ENCODE measurements at places on chromosomes 16 and 17.

DNA sequence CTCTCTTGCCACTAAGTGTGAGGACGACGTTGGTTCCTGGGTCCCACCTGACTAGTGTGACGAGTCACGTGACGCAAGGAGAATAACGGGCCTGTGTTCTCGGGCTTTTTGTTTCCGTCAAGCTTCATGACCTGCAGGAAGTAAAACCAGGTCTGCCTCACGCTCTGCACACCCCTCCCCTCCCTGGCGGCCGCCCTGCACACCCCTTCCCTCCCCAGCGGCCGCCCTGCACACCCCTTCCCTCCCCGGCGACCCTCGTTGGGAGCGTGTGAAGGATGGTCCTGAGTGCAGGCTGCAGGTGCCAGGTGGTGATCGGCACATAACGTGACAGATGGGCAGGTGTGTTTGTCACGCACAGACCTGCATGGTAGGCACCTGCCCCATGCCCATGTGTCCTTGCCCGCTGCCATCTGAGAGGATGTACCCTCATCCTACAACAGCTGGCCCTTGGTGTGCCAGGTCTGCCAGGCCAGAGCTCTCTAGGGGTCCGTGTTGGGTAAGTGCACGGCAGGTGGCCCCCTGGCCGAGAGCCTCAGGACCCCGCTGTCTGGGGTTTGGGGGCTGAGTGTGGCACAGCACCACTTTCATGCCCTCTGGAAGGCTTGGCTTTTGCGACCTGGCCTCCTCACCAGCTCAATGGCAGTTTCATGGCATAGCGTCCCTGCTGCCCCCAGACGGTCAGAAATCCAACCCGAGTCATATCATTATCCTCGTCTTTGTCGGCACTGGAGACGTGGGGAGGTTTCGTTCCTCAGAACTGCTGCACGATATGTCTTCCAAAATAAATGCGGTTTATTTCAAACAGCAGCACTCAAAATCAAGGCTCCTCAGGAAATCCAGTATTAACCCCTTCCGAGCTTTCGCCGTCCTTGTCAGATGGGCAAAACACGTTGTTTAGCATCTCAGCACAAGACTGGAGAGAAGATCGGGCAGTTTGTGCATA is 191.8 kb upstream of the CHMP6 start:
- DNase-seq = no peak

DNA sequence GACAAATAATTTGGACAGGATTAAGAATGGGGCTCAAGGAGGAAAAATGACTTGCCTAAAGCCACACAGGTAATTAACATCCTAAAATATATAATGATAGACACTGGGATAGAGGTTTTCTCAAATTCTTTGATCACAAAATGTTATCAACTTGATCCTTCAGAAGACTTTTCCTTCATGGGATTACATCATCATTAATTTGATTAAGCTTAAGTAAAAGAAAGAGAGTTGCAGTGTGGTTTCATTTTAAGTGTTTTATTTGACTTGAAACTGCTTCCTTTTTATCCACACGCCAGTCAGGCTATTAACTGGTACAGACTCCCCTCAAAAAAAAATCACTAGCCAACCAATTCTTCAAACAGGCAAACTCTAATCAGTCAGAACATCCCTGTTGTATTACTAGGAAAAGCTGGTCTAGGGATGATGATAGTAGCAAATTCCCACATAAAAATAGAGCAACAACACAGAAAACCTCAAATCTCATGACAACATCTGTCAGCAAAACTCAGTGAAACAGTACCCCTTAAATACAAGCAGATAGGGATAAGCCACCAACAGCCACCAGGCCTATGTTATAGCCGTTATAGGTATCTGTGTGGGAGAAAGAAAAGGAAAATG is 32.5 kb downstream of the AKAP10 start:
- DNase-seq = no peak

- no peak for DNase-seq
These were observed 681.4 kb downstream of the CDH11 start for GRCh38 chr16:64440421-64440831.

DNA sequence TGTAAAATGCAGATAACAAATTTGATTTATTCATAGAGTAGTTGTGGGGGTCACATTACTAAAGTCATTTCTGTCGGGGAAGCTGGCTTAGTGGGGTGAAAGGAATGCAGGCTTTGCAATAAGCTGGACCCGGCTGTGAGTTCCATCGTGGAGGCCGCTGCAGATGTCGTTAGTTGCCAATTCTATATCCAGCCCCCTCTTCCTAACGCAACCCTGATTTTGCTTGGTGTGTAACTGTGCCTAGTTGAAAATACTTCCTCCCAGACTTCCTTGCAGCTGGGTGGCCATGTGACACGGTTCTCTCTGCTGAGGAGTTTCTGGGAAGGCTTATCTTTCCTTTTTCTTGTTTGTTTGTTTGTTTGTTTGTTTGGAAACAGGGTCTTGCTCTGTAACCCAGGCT is 4.5 kb downstream of the MFSD6L start:
- no peak for DNase-seq

DNA sequence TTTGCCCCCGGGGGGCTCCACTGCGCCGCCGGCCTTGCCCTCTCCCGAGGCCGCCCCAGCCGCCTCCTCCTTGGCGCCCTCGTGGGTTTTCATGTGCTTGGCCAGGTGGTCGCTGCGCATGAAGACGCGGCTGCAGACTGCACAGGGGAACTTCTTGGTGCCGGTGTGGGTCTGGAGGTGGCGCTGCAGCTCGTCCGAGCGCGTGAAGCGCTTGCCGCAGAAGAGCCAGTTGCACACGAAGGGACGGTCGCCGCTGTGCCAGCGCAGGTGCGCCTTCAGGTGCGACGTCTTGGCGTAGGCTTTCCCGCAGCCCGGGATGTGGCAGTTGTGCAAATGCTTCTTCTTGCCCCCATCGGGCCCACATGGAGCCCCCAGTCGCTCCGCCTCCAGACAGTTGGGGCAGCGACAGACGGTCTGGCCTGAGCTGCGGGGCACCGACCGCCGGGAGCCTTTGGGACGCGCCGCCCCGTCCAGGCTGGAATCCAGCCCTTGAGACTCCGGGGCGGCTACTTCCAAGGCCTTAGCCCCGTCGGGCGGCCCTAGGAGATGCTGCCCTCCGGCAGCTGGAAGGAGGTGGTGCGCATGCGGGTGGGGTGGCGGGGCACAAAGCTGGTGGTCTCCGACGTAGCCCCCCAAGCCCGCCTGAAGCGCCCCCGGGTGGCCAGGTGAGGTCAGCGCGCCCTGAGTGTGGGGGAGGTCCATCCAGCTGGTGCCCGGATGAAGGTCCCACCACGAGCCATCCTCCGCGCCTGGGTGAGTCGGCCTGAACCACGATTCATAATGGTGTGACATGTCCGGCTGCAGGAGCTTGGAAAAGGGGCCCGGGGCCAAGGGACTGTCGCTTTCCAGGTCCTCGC is 3.4 kb downstream of the SP6 start:
- DNase-seq = no peak

DNA sequence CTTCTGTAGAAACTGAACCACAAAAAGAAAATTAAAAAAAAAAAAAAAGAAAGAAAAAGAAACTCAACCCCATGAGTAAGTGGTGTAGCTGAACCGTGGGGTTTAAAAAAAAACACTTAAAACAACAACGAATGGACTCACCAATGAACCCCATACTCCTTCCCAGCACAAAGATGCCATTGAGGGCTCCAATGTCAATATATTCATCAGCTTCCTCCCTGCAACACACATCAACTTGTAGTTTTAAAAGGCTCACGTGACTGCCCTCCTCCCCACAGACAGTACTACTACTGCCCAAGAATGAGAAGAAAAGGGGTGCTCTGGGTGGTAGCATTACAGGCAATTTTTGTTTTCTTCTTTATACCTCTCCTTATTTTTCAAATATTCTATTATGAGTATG is 3.3 kb upstream of the KLHL11 start:
- no peak for DNase-seq

- DNase-seq = no peak
These were observed 8.0 kb downstream of the HSD11B2 start for GRCh38 chr16:67438824-67439393.

GRCh38 chr16:20393801-20394577 is 10.5 kb downstream of the PDILT start:
- DNase-seq = no peak

GRCh38 chr17:17757956-17758845 is 76.9 kb downstream of the RAI1 start:
- DNase-seq = no peak

GRCh38 chr17:38330941-38331411 is 12.8 kb downstream of the GPR179 start:
- DNase-seq = no peak

- DNase-seq = no peak
These were observed 54.7 kb downstream of the CBFA2T3 start for GRCh38 chr16:88922114-88922825.

- DNase-seq = no peak
These were observed 13.5 kb downstream of the PRMT7 start for GRCh38 chr16:68324336-68324735.

Data from hematopoietic multipotent progenitor cell treated with erythropoietin and hydrocortisone succinate and interleukin-3 and kit ligand, for 17 days (in vitro differentiated cells).